ENCODE measurements at places on chromosomes 4 and X.

GRCh38 chr4:42366959-42367358, 30.3 kb upstream of the SHISA3 start:
- no peak for DNase-seq

DNA sequence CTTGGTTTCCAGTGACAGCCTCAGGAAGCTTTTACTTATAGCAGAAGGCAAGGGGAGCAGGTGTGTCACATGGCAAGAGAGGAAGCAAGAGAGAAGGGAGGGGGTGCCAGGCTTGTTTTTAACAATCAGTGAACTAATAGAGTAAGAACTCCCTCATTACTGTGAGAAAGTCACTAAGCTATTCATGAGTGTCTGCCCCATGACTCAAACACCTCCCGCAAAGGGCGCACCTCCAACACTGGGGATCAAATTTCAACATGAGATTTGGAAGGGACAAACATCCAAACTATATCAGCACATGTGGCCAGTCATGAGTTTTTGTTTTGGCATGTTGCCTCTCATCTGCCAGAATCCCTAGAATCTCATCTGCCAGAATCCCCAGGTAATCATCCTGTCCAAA, 183.5 kb upstream of the C1QTNF7 start:
- DNase-seq: no peak

DNA sequence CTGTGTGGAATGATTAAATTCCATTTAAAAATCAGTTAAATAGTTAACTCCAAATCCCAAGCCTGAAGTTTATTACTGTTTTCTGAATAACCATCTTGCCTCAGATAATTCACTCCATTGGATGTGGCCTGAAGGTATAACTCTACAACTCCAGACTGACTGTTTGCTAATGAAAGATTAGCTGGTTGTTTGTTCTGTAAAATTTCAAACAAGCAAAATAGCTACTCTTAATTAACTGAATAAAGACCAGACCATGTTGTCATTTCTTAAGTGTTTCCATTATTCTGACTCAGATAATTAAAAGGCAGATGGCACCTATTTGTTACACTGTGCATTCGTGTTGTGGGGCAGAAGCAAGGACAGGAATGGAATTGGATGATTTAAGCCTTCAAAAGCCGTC, 78.5 kb upstream of the DDIT4L start:
- no peak for DNase-seq

GRCh38 chr4:114108869-114109268, 129.4 kb upstream of the ARSJ start:
- DNase-seq: no peak

- DNase-seq: no peak
Measured at GRCh38 chr4:114287079-114287696, 307.7 kb upstream of the ARSJ start.

GRCh38 chr4:26468283-26468949, 21.9 kb downstream of the CCKAR start:
- no peak for DNase-seq

DNA sequence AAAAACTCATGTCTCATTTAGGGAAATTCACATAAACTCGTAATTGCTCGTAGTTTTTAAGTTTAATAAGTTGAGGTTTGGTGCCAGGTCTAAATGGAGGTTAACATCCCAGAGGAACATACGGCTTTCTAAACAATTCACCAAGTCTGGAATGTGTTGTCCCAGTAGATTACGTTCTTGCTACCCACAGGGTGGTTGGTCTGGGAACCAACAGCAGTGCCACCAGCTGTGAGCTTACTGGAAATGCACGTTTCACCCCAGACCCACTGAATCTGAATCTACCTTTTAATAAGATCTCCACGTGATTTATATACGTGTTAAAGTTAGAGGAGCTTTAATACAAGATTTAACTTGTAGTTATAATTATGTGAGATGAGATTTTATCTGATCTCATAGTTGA, 134.3 kb downstream of the BMPR1B start:
- no peak for DNase-seq

DNA sequence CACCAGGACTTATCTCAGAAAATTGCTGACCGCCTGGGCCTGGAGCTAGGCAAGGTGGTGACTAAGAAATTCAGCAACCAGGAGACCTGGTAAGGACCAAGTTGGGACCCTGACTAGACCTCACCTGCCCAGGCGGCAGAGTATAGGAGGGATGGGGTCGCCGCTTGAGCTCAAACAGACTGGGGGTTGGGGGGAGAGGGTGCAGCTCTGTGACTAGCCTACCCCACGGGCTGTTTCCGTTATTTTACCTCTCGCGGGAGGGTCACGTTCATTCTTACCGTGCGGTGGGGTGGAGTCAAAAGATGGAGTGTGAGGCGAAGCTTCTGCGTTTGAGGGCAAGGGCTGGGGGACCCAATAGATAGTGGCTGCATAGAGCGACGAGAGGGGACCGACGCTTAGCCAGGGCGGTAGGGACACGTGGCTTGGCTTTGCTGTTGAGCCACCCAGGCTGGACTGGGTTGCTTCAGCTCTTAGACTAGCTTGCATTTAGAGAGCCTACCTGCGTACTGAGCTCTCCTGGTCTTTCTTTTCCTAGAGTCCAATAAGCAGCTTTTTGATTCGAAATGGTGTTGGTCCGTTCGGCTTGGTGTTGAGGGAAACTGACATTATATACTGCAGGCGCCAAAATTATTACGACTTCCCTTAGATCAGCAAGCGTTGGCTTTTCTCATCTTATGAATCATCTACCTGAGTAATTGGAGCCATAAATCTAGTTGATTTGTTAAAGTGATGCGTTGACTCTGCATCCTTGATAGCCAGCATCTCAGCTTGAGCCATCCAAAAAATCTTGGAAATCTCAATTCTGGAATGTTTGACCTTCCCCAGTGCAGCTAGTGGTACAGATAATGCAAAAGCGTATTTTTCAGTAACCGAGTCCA, 591 bp downstream of the PRPS1 start:
- DNase-seq: no peak

DNA sequence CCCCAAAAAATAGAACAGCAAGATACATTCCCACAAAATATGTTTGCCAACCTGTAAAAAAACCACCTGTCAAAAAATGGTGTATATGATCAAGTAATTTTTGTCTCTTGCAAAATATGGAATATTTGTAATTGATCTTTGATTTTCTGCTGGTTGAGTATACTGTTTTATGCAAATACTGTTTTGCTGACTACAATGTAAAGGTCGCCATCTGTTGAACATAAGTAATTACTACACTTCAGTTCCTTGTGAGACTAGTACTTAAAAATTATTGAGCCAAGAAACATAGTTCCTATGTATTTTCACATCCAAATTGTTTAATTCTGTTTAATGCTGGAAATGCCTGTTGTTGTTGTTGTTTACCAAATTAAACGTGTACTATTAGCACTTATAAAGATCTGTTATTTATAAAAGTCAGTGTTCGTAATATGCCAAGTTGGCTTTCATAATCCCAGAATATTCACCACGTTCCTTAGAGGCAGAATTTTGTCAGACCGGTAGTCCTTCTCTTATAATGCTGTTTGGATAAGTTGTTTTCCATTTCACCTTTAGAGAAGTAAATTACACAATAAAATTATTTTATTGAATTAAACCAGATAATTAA, 144.2 kb downstream of the PDLIM5 start:
- no peak for DNase-seq

- no peak for DNase-seq
Measured at GRCh38 chrX:71634366-71634765, 16.1 kb upstream of the CXCR3 start.

DNA sequence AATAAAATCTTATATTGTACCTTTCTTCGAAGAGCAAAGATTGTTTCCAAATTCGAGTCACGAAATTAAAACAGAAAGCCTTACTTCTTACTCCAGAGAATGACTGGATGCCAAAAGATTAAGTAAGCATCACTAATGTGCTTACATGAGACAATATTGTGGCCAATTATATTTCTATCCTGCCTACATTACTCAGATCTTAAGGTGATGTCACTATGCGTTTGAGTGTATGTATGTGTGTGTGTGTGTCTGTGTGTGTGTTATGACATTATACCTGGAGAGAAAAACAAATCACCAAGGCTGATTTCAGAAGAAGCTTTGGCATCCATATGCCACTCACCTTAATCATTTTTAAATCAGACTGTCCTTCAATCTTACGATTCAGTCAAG, 556.3 kb downstream of the PPARGC1A start:
- no peak for DNase-seq

GRCh38 chr4:146482788-146483187, 39.0 kb downstream of the SLC10A7 start:
- no peak for DNase-seq

DNA sequence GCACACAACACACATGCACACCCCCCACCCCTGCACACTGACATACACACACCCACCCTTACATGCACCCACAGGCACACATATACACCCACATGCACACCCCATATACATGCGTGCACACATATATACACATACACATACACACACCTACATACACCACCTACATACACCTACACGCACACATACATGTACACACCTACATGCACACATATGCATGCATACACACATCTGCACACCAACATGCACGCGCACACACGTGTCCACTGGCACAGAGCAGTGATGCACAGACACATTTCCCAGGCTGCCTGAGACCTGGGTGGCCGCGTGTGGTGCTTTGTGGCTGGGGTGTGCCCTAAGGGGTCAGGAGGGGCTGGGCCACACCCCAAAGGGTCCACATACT, 31.7 kb downstream of the FGFRL1 start:
- no peak for DNase-seq

GRCh38 chr4:103996637-103997036, 276.9 kb upstream of the TACR3 start:
- no peak for DNase-seq

- DNase-seq: no peak
Measured at GRCh38 chrX:73877687-73878086, 314.7 kb downstream of the CHIC1 start.

DNA sequence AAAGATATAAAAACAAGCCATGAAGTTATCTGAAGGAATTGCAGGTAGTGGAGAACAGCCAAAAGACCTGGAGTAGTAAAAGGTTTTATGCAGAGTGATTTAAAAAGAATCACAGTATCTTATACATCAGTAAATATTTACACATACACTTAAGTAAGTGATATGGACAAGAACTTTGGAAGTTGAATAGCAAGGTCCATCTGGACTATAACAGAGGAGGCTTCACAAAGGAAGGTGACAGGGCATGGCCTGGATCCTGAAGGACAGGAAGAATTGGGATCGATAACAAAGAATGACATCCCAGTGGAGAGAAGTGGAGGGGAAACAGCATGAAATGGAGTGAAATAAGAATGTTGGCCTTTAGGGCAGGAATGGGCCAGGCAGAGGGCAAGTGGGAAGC, 46.2 kb downstream of the TET2 start:
- DNase-seq: no peak

GRCh38 chr4:84901173-84901572, 65.3 kb downstream of the WDFY3 start:
- DNase-seq: no peak

GRCh38 chr4:144411700-144412099, 234.3 kb upstream of the HHIP start:
- no peak for DNase-seq

DNA sequence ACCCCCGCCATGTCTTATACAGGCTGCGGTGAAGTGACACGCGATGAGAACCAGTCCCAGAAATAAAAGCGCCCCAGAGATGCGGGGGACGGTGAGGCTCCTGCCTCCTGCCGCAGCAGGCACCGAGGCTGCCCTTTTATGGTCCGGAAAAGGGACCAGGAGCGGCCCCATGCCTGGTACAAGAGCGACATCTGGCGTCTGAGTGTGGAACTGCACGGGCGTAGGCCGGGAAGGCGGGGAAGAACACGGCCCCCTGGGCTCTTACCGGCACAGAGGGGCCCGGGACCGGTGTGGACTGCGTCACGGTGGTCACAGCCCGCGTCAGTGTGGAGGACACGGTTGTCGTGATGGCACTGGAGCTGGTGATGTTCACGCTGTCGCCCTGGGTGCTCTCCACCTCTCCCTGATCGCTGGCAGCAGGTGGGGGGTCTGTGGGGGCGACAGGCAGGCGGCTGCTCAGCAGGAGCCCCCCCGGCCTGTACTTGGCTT, 8.9 kb upstream of the RENBP start:
- DNase-seq: peak; percentile 87

DNA sequence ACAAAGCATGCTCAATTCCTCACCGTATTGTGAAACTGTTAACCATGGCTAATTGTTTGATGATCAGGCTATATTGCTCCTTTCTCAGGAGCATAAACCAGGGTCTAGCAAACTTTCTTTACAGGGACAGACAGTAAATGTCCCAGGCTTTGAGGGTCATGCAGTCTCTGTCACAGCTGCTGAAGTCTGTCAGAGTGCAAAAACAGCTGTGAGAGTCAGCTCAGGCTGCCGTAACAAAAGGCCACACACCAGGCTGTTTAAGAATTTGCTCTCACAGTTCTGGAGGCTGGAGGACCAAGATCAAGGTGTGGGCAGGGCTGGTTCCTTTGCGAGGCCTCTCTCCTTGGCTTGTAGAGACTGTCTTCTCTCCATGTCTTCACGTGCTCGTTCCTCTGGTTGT, 75.6 kb downstream of the GPR143 start:
- DNase-seq: no peak

GRCh38 chr4:2850966-2851798, 7.5 kb downstream of the ADD1 start:
- DNase-seq: no peak

GRCh38 chrX:43585922-43586321, 70.2 kb upstream of the MAOA start:
- DNase-seq: no peak

GRCh38 chr4:23999714-24000469, 110.0 kb upstream of the PPARGC1A start:
- DNase-seq: no peak

DNA sequence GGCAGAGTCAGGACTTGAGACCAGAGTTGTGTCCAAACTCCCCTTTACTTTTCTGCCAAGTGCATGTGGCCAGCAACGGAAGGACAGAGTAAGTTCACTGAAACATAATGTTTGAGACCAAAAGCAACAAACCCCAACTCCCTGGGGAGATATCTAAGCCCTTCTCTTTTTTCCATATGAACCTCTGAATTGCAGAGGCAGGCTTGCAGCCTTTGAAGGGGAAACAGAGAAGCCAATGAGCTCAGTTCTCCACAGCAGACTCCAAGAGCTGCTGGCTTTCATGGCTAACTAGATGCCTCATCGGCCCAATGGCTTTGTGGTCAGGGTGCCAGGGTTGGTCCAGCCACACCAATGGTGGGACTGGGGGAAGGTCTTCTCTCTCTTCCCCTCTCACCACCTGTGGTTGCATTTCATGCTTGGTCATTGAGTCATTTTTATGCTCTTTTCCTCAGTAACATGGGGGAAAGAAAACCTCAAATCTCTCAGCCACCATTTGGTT, 34.0 kb downstream of the STARD8 start:
- no peak for DNase-seq

- DNase-seq: no peak
Measured at GRCh38 chrX:119984652-119985051, 41.1 kb upstream of the NKAP start.

GRCh38 chr4:39446842-39447573, 11.7 kb downstream of the RPL9 start:
- peak; percentile 60 for DNase-seq

GRCh38 chr4:178899084-178899483, 1456.8 kb upstream of the AGA start:
- no peak for DNase-seq

All from activated T-cell treated with anti-CD3 and anti-CD28 coated beads, Interleukin-2, amount 50 U/mL, for 1 hour (primary cell).